IPS DF 6.9 (cell line): ENCODE measurements at places on chromosomes 7 and 10.
A peak's percentile ranks its signal among the peaks of the same experiment; 100 is the strongest.

GRCh38 chr7:55966851-55967250 lies 2.5 kb downstream of the NIPSNAP2 start:
- no peak overlapping the region for H3K27ac ChIP-seq
- no peak for DNase-seq
- H3K4me1 ChIP-seq, result 0 out of 2 replicates have a peak, but pooled peaks cover 2% of the 10 kb centered on the region
- H3K27me3 ChIP-seq, result no peaks in the 10 kb centered on the region
- no peaks in the 10 kb centered on the region; the same call in 1 of the 2 replicates for H3K36me3 ChIP-seq

GRCh38 chr7:152673897-152674296 lies 2.0 kb downstream of the XRCC2 start:
- no peak for DNase-seq
- H3K4me1 ChIP-seq, result no peaks in the 10 kb centered on the region
- no peaks in the 10 kb centered on the region for H3K27me3 ChIP-seq
- no peak overlapping the region for H3K27ac ChIP-seq
- H3K36me3 ChIP-seq, result peaks cover 3% of the 10 kb centered on the region; the same call in 1 of the 2 replicates

- H3K36me3 ChIP-seq, result peaks cover 15% of the 10 kb centered on the region
- no peaks in the 10 kb centered on the region for H3K27me3 ChIP-seq
- no peak overlapping the region for H3K4me3 ChIP-seq
- no peak overlapping the region for H3K27ac ChIP-seq
Observed at GRCh38 chr7:149727053-149727898, 46.1 kb downstream of the ZNF467 start.

- no peaks in the 10 kb centered on the region for H3K27me3 ChIP-seq
- DNase-seq, result peak; percentile 80
- H3K36me3 ChIP-seq, result no peaks in the 10 kb centered on the region
- no peaks in the 10 kb centered on the region for H3K4me1 ChIP-seq
Observed at GRCh38 chr10:98467506-98468318, 21.0 kb upstream of the HPS1 start.

- H3K36me3 ChIP-seq, result no peaks in the 10 kb centered on the region
- DNase-seq, result no peak
- H3K27me3 ChIP-seq, result no peaks in the 10 kb centered on the region
- no peaks in the 10 kb centered on the region for H3K4me1 ChIP-seq
- H3K4me3 ChIP-seq, result no peak overlapping the region
Observed at GRCh38 chr7:85021101-85021704, 165.7 kb downstream of the SEMA3D start.

- DNase-seq, result no peak
- H3K27me3 ChIP-seq, result no peaks in the 10 kb centered on the region
- H3K4me3 ChIP-seq, result no peak overlapping the region
- no peaks in the 10 kb centered on the region; the same call in 1 of the 2 replicates for H3K4me1 ChIP-seq
Observed at GRCh38 chr10:15245530-15245929, 77.0 kb upstream of the NMT2 start.

GRCh38 chr10:33025039-33025438 lies 67.0 kb upstream of the ITGB1 start:
- H3K27ac ChIP-seq, result no peak overlapping the region
- no peaks in the 10 kb centered on the region for H3K27me3 ChIP-seq
- DNase-seq, result no peak
- no peaks in the 10 kb centered on the region for H3K4me1 ChIP-seq
- H3K36me3 ChIP-seq, result no peaks in the 10 kb centered on the region
- H3K4me3 ChIP-seq, result no peak overlapping the region

GRCh38 chr7:28180364-28181147 lies at the start of gene JAZF1:
Gene JAZF1, minus strand, starts transcription at chr7:28180795.
- peak within 1 kb of the TSS; percentile 96 for H3K4me3 ChIP-seq
- H3K36me3 ChIP-seq, result no peaks in the 10 kb centered on the region
- peak; percentile 11 for DNase-seq
- peaks cover 2% of the 10 kb centered on the region for H3K4me1 ChIP-seq
- no peak within 1 kb of the TSS for H3K27ac ChIP-seq
- H3K27me3 ChIP-seq, result no peaks in the 10 kb centered on the region

DNA sequence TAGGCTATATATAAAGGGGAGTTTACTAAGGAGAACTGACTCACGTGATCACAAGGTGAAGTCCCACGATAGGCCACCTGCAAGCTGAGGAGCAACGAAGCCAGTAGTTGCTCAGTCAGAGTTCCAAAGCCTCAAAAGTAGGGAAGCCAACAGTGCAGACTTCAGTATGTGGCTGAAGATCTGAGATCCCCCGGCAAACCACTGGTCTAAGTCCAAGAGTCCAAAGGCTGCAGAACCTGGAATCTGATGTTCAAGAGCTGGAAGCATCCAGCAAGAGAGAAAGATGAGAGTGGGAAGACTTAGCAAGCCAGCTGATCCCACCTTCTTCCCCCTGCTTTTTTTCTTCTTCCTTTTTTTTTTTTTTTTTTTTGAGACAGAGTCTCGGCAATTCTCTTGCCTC lies 27.0 kb upstream of the GSDME start:
- H3K4me3 ChIP-seq, result no peak overlapping the region
- no peaks in the 10 kb centered on the region for H3K27me3 ChIP-seq
- H3K27ac ChIP-seq, result no peak overlapping the region
- H3K4me1 ChIP-seq, result no peaks in the 10 kb centered on the region

GRCh38 chr7:99453105-99453504 lies 12.9 kb downstream of the ATP5MF start:
- H3K4me3 ChIP-seq, result no peak overlapping the region
- H3K27me3 ChIP-seq, result no peaks in the 10 kb centered on the region
- H3K27ac ChIP-seq, result no peak overlapping the region
- no peak for DNase-seq
- H3K4me1 ChIP-seq, result no peaks in the 10 kb centered on the region
- H3K36me3 ChIP-seq, result peaks cover 63% of the 10 kb centered on the region
